Effector memory CD4-positive, alpha-beta T cell (primary cell): ENCODE measurements at places on chromosomes 16 and 17.

DNA sequence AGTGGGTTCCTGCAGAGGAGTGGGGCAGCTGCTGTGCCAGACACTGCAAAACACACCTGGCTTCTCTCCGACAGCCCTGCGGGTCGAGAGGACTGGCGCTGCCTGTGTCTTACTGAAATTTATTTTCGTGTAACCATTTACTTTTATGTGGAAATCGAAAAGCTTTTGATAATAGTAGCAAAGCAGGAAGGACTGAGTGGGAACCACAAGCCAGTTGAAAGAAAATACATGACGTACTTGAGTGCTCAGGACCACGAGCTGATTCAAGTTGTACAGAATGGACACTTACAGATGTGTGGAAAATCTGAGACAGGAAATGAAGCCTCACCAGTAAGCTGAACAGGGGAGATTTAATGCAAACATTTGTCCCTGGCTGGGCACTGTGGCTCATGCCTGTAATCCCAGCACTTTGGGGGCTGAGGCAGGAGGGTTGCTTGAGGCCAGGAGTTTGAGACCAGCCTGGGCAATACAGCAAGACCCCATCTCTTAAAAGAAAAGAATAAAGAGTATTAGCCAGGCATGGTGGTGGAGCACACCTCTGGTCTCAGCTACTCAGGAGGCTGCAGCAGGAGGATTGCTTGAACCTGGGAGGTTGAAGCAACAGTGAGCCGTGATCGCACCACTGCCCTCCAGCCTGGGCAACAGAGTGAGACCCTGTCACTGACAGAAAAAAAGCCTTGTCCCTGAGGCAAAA is 11.3 kb upstream of the RPL13 start:
- DNase-seq, result no peak

DNA sequence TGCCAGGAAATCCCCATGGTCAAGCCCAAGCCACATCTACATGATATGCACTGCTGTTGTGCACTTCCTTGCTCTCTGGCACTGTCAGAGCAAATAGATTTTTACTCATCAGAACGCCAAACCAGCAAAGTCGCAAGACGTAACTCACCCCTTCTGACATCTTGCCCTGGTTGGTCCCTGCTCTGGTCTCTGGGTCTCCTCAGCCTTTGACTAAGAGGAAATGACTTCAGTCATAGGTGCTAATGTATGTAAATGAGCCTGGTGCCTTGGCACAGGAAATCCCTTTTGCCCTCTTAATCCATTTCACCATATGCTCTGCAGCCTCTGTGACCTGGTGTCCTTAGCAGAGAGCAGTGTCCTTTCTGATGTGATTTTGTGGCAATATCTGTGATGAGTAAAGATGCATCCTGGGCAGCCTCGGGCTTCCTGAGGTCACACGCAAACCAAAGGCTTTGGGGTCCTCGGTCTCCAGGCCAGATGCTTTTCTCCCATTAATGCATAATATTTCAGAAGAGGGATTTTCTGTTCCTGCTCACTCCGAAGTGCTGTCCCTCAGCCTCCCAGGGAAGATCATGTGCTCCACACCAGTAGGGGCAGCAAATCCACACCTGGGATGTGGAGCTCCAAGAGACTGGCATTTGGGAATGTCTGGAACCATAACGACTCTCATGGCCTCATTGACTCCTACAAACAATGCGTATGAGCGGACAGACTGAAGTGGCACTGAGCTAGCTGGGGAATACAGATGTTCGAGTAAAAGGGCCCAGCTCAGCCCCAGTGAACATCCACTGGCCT is 66.9 kb downstream of the GP2 start:
- no peak for DNase-seq

- no peak for DNase-seq
These were observed 42.9 kb downstream of the BPTF start for GRCh38 chr17:67868176-67868575.

GRCh38 chr17:57876023-57876865 is 26.4 kb upstream of the MRPS23 start:
- DNase-seq, result no peak

DNA sequence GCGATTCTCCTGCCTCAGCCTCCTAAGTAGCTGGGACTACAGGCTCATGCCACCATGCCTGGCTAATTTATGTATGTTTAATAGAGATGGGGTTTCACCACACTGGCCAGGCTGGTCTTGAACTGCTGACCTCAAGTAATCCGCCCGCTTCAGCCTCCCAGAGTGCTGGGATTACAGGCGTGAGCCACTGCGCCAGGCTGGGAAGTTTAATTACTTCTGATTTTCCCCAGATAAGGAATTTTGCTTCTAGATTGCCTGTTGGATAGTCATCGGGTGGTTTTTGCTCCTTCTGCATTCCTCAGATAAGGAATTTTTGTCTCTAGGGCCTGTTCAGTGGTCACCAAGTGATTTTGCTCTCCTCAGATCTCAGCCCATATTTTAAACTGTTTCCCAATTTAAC is 112.5 kb downstream of the MAP2K4 start:
- no peak for DNase-seq
